ENCODE measurements at places on chromosomes 2 and 18.

DNA sequence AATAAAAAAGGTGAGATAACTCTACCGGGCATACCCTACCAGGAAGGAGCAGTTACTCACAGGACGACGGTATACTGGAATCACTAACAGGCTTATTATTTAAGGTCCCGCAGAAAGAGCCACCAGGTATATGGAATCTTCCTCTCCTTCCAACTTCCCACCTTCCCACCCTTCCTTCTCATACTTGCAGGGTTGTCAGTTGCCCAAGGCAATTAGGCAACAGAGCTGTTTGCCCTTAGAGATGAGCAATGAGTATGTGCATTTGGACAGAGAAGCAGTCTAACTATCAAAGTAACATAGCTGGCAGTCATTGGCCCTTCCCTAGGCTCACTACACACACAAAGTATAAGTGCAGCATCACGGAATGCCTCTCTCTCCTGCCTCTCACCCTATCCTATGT lies 32.1 kb upstream of the EVA1A start:
- no peak for DNase-seq

DNA sequence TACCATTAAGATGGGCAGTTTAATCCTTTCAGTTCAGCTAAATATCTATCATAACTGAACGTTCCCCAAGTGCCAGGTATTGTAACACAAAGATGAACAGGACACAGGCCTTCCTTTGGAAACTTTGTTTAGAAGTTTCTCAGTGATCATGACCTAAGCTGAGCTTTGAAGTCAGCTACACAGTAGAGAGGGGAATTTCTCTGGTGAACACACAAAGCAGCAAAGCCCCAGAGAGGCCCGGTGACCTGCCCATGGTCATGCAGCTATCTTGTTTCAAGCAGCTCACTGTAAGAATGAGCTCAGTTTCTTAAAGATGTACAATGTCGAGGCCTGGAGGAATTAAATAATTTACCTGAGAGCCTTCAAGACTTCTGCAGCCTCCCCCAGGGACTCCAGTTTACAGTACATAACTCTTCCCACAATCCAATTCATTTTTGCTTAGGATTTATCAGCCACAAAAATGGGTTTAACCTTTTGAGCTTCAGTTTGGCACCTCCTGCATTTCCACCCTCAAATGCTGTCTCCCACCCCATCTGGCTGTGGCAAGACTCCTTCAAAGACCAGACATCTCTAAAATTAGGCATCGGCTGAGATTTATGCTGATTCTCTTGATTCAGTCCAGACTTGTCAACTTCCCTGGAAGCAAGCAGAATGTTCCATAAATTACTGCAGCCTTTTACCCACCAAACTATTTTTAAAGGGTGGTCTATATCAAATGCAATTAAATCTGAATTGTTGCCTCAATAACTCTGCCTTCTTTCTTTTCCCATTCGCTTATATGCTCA lies 325.6 kb downstream of the TXNL1 start:
- no peak for DNase-seq

- DNase-seq = no peak
Observed at GRCh38 chr2:224764565-224765236, 48.5 kb upstream of the CCDC195 start.

DNA sequence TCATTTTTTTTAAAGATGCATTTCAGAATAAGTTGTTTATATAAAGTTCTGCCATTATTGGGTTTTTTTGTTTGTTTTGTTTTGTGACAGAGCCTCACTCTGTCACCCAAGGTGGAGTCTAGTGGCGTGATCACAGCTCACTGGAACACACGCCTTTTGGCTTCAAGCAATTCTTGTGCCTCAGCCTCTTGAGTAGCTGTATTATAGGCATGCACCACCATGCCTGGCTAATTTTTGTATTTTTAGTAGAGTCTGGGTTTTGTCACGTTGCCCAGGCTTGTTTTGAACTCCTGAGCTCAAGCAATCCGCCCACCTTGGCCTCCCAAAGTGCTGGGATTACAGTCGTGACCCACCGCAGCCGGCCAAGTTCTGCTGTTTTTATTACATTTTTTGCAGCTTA lies 72.3 kb downstream of the R3HDM1 start:
- no peak for DNase-seq

DNA sequence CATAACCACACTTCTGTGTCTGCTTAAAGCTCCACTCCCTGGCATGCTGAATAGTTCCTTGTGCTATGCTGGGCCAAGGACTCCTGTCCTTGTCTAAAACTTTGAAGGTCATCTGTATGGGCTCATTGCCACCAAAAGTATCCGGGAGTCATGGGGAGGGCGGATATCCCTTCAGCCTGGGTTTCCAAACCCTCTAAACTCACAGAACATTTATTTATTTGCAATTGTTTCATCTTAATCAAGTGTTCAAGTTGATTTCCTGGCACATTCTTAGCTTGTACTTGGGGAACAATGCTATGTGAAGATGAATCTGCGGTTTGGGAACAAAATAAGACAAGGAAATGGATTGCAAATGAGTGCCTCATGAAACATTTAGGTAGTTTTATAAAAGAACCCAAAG lies 1.8 kb downstream of the NOSTRIN start:
- no peak for DNase-seq

DNA sequence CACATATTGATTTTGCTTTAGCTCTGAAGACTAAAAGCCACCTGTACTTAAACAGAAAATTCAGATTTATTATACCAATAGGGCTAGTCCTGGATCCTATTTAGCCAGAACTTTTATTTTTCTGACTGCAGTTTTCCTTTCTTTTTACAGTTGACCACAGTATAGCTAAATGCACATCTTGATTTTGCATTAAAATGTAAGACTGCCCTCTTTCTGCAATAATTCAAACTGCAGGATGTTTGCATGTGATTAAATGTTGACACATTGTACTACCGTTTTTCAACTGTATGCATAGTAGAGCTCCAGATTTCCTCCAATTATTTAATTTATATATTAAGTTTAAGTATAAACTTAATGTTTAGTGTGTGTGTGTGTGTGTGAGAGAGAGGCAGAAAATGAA lies 1262.9 kb downstream of the SUCLG1 start:
- no peak for DNase-seq

GRCh38 chr2:53786352-53786704 lies 425 bp downstream of the ASB3 start:
- DNase-seq = no peak

DNA sequence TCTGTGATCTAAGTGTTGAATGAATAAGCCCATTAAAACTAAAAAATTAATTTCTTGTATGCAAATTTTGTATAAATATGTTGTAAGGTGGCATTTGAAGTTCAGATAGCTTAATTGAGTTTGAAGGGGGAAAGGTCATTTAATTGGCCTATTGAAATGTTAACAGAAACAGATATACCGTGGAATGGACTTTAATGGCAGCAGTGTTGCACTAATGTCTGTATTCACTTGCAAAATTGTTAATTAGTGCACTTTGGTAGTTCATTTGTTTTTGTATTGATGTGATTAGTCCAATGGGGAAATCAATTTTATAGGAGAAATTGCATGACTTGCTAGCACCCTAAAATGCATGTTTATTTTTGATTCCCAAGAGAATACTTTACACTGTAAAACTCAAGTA lies 41.8 kb upstream of the OTX1 start:
- no peak for DNase-seq

GRCh38 chr2:169141713-169142352 lies 72.5 kb downstream of the DHRS9 start:
- DNase-seq = no peak

DNA sequence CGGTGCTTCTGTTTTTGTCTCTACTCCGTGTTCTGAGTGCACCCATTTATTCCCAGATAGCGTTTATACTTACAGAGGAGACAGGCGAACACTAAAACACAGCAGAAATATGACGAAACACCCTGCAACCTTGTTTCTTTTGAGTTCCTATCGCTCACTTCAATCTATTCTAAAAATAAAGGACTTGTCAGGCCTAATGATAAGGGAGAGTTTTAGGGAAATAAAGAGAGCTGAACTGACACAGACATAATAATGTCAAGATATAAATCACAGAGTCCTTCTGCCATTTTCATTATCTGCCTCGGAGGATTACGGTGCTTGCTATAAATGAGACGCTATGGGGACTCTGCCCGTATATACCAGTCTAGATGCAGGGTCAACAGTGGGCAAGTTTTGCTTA lies 659.7 kb upstream of the SALL3 start:
- DNase-seq = no peak

- no peak for DNase-seq
Observed at GRCh38 chr2:197037863-197038398, 111.4 kb upstream of the PGAP1 start.

DNA sequence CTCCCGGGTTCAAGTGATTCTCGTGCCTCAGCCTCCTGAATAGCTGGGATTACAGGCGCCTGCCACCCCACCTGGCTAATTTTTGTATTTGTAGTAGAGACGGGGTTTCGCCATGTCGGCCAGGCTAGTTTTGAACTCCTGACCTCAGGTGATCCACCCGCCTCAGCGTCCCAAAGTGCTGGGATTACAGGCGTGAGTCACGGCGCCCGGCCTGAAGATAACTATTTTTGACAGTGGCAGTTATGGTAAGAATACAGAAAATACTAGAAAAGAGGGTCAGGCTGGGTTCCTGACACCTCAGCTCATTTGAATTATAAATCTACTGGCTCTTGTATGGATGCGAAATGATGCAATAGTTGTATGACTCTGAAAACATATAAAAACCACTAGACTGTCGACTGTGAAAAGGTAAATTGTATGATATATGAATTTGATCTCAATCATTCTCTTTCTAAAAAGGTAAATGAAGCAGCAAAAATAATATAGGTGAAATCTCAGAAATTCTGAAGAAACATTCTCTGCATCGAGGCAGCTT lies 11.1 kb upstream of the DGKD start:
- no peak for DNase-seq

- no peak for DNase-seq
Observed at GRCh38 chr2:201859949-201860348, 53.6 kb downstream of the CDK15 start.

DNA sequence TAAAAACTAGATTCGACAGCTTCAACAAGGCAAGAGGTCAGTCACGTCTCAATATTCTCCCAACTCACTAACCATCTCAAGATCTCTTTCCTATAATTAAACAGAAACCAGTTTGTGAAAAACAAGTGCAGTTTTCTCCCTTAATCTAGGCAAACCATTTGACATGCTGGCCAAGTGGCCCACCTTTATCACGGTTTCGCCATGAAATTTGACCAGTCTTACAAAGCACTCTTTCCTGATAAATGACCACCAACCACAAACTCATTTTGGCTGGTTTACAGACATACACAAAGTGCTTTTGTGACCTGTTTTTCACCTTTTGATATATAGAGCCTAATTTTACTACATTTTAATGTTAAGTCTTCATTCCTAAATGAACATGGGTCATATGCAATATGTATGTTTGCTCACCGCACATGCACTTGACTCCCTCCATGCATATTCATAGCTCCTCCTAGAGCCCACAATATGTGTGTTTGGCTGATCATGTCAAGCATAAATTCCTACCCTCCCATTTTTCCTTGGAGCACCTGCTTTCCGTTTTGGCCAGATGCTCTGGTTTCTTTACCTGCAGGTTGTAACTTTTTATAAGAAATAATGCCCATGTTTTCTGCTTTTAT lies 385.1 kb downstream of the RAD51AP2 start:
- no peak for DNase-seq
